ENCODE measurements at places on chromosomes 13 and 19. TPM values are rescaled to one million over a fixed set of nuclear protein-coding genes. Genes with fewer than 3 reads are reported as not detected.

The MAP4K1 gene
- 0.36 TPM for polyA plus RNA-seq

- no peak for DNase-seq
Observed at GRCh38 chr19:7348587-7349230, at the start of gene ARHGEF18. Gene ARHGEF18 (plus strand): TSS chr19:7348937. CDS start chr19:7362891, 13,954 bp downstream.

The ELANE gene
- 0.92 TPM for polyA plus RNA-seq

DNA sequence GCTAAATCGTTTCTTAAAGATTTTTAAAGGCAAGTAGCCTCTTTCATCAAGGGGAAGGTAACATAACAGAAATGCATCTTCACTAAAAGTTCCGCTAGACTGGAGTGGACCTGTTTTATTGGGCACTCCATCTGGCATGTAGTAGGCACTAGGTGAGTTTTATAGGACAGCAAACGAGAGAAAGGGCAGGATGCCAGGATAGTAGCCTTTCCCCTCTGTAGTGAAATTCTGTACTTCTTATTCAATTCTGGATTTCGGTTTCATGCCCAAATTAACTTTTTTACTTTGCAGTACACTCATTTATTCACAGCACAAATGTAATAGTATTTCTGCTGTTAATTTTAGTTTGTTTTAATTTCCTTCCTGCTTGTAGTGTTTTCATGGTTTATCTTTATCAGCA is 45.2 kb downstream of the GPR180 start:
- no peak for DNase-seq

The ZNF547 gene
- polyA plus RNA-seq, result 1.1 TPM

GRCh38 chr19:19026299-19026971 is 6.9 kb downstream of the SUGP2 start:
- DNase-seq, result no peak

GRCh38 chr13:111337206-111337605 is 16.8 kb downstream of the TEX29 start:
- no peak for DNase-seq

DNA sequence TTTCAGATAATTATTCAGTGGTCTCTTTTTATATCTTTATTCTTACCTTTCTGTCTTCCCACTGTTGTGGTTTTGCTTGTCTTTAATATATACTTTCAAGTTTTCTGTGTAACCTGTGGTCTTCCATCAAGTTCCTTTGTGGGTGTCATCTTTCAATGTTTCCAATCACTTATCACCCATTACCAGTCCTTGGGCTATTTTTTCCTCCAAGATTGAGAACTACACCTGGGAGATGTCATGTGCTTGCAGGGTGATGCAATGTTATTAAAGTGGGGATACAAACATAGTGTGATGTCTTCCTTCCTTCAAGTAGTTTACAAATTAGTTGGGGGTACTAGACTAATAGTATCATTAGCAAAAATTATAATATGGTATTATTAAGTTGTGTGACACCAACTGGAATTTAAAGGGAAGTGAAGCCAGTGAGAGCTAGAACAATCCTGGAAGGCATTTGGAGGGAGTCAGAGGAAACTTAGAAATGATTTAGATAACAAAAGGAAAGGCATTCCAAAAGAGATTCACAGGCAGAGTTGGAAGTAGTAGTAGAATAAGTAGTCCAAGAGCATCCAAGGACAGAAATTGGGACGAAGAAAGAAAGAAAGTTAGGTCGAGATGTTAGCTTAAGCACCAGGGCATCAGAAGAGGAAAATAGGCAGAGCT is 3.4 kb downstream of the FNDC3A start:
- DNase-seq, result no peak

DNA sequence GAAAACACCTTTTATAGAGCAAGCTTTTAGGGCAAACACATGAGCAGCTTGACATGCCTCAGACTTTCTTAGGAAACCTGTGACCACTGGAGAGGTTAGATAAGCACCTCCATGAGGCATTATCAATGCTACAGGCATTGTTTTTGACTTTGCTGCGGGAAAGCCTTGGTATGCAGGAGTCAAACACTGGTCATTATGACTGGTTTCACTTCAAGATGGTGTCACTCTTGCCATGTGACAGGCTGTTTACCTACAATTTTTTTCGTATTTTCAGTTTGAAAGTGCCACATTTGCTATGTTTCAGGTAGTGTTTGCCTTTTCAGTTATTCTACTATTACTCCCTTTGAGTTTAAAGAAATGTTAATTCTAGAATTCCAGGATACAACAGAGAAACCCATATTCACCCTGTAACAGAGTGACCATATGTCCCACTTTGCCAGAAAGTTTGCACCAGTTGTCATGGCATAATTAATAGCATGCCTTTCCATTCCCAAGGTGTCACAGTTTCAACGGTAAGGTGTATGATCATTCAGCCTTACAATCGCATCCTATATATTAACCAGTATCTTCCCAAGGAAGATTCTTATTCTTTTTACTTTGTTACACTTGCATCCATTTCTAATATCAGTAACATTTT is 33.0 kb downstream of the USP12 start:
- DNase-seq, result no peak

The ZNF135 gene
- 1.3 TPM for polyA plus RNA-seq

DNA sequence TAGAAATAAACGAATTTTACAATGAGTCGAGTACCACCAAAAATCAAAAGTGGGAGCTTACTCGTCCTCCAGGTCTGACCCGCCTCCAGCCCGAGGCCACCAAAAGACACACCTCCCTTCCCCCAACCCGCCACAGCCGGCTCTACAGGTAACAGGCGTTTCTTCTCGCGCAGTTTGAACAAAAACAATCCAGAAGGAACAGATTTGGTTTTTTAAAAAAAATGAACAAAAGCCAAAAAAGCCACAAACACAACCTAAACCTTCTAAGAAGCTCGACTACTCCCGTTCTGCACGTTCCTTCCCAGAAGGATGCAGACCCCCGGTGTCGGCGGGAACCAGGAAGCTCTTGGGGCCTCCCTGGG is 671 bp downstream of the ZDHHC20 start:
- DNase-seq, result peak; percentile 56

- DNase-seq, result no peak
Observed at GRCh38 chr13:33340631-33341030, 55.1 kb upstream of the STARD13 start.

The ATP1A3 gene
- polyA plus RNA-seq, result not detected

DNA sequence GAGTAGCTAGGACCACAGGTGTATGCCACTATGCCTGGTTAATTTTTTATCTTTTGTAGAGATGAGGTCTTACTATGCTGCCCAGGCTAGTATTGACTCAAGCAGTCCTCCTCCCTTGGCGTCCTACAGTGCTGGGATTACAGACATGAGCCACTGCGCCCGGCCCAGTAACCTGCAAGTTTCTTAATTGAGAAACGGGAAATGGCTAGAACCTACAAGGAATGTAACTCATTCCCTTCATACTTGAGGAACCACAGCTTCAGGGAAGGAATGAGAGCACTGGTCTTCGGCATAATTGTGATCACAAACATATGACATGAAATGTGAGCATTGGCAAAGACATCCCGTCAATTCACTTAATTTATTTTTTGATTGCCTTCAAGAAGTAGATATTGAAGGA is 157.0 kb downstream of the KLF5 start:
- DNase-seq, result no peak

DNA sequence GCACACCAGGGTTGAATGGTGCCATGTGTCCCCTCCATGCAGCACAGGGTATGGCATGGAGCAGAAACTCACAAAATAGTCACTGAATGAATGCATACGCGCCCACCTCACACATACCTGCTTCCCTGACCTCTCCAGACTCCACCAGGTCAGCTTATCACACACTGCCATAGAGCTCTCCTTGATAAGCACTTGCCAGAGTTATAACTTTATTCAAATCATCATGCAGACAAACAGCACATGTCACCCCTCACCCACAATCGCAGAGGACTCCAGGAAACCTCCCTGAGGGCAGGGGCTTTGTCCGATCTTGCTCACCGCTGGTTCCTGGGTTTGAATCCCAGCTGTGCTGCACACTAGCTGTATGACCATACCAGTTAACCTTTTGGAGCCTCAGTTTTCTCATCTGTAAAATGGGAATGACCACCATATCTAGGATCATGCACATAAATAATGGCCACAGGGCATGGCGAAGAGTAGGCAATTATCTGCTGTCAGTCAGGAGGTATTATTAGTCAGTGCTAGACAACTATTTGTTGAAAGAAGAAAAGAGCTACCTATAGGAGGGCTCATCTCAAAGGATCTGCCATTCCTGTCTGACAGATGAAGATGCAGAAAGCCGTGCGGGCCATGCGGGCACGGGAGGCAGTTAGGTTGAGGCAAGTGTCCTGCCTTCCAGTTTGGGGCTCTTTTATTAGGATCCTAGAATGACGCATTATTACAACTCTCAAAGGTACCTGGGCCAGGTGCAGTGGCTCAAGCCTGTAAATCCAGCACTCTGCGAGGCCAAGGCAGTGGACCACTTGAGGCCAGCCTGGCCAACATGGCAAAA is 14.0 kb downstream of the XRCC1 start:
- no peak for DNase-seq

The RNF17 gene
- polyA plus RNA-seq, result not detected

GRCh38 chr13:100334214-100334613 is 245.3 kb downstream of the PCCA start:
- DNase-seq, result no peak

GRCh38 chr19:50500060-50500752 is 10.8 kb downstream of the JOSD2 start:
- DNase-seq, result peak; percentile 92

GRCh38 chr19:6222884-6223283 is 56.9 kb downstream of the MLLT1 start:
- peak; percentile 83 for DNase-seq

DNA sequence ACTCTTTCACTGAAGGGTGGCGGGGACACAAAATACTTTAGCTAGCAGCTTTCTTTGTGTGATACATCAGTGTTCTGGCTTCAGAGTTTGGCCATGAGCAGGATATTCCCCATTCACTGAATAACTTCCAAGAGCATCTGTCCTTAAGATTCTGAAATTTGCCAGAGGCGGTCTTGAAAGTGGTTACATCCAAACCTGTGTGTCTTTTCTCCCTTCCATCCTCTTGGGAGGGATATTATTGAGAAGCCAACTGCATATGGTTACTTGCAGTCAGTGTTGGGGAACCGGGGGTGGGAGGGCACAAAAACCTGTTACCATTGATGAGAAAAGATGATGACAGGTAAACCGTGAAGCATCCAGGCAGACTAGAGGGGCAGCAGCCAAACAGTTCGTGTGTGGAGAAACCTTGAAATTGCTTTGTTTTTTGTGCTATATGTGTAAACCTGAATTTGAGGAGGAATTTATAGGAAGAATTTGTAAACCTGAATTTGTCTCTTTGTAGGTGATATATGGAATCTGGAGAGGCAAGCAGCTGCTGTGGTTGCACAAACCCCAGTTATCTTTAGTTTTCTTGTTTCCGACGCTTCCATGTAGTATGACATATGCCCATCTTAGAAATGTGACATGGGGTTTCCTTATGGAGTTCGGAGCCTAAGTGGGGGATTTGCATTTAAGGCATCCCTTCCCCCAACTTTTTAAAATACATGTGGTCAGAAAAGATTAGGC is 104.8 kb downstream of the WDFY2 start:
- no peak for DNase-seq

The KCNJ14 gene
- polyA plus RNA-seq, result 0.28 TPM

The ZNF582 gene
- polyA plus RNA-seq, result 1.9 TPM

DNA sequence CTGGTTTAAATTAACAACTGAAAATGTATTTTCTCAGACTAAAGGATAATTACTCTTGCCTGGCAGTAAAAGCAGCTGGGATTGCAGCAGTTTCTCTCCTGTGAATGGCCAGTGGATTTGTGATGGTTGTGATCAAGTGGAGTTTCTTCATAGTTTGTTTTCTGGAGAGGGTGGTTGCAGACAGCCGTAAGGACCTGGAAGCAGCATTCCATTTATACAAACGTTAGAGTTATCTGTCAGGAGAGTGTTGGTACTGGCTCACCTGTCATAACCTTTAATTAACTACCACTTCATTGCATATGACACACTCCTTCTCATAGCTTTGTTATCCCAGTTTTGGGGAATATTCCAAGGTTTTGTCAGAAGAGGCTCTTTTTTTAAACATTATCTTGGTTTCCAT is 258.4 kb upstream of the SLC10A2 start:
- no peak for DNase-seq

GRCh38 chr19:32717496-32717895 is 2.1 kb upstream of the TDRD12 start:
- no peak for DNase-seq

GRCh38 chr19:43527860-43528622 is 1.0 kb upstream of the ETHE1 start:
- peak; percentile 71 for DNase-seq

DNA sequence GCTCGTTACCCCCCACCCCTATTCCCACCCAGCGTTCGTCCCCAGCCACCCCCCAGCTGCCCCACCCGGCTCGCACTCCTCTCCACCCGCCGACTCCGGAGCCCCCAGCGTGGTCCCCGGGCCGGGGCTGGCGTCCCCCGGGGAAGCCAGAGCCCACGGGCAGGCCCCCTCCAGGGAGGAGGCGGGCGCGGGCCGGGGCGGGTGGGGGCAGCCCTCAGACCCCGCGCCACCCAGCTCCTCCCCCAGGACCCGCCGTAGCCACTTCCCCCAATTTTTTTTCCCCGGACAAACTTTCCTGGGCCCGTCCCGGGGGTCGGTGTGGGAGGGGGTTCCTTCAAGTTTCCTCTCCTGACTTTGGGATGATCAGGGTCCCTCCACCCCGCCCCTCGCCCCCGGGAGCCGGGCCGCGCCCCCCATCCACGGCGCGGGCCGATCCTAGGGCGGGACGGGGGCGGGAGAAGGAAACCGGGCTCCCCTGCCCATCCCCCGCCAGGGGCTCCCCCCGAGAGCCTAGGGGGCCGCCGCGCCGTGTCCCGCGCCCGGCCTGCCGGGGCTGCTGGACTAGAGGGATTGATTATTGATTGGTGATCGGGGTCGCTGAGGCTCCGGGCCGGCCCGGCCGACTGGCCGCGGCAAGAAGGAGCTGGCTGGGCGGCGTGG is 927 bp upstream of the TSHZ3 start:
- peak; percentile 63 for DNase-seq

The ZNF439 gene
- polyA plus RNA-seq, result 1.2 TPM

The MISP3 gene
- 2.1 TPM for polyA plus RNA-seq

Data from psoas muscle (tissue), 8 donors.